ENCODE measurements at places on chromosomes 13 and 19.

- no peak for DNase-seq
Measured at GRCh38 chr13:89315287-89315686, 1644.1 kb downstream of the SLITRK5 start.

- no peak for DNase-seq
Measured at GRCh38 chr13:26225896-26226617, 3.9 kb upstream of the RNF6 start.

GRCh38 chr13:33490461-33491327 lies 205.1 kb upstream of the STARD13 start:
- no peak for DNase-seq

DNA sequence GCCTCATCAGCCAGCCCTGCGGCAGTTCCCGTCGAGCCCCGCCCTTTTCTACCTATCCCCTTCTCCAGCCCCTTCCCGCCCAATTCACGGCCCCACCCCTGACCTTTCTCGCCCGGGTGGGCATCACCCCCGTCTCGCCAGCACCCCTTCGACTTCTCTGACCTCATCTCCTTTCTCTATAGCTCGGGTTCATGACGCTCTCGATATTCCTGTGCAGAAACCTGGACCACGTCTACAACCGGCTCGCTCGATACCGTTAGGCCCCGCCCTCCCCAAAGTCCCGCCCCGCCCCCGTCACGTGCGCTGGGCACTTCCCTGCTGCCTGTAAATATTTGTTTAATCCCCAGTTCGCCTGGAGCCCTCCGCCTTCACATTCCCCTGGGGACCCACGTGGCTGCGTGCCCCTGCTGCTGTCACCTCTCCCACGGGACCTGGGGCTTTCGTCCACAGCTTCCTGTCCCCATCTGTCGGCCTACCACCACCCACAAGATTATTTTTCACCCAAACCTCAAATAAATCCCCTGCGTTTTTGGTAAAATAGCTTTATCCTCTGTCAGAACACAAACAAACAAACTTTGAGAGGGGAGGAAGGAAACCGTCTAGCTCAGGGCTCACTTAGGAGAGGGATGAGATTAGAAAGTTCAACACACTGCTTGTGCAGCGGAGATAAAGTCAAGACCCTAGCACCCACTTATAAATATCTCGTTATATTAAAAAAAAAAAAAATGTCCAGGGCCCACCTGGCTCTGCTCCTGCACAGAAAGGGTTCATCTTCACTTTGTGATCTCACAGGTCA lies 5.1 kb downstream of the CD37 start:
- no peak for DNase-seq

- no peak for DNase-seq
Measured at GRCh38 chr19:14450168-14450874, 17.2 kb downstream of the PKN1 start.

DNA sequence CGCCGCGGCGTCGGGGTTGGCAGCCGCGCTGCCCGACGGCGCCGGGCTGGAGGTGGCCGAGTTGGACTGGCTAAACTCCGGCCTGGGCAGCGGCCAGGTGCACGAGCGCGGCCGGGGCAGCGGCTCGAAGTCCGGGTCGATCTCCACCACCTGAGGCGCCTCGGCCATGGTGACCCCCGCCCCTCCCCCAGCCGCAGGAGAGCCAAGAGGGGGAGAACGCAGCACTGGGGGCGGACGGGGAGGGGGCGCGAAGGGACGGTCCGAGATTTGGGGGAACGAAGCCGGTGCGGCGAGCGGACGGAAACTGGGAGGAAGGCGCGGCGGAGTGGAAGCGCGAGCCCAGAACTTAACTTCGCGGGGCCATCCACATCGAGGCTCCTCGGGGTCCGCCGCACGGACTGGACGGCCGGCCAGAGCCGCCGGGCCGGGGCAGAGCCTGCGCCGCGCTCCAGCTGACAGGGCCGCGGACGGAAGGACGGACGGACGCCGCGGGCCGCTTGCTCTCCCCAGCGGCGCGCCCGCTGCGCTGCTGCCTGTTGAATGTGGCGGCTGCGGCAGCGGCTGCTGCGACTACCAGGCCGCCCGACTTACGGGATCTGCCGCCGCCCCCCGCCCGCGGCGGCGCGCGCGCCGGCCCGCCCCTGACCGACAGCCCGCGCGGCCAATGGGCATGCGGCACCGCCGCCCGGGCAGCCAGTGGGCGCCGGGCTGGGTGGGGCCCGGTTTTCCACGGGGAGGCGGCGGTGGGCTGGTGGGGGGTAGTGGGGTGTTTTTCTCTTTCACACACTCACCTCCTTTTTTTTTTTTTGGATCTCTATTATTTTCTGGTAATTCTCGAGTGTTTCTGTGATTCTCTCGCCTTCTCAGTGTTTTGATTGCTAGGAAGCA lies at the start of gene FOXO1:
TSS of gene FOXO1 (minus strand) at position 597 of the 888 bp plus-strand sequence. CDS start at position 168, 429 bp downstream.
- DNase-seq = peak; percentile 27

- DNase-seq = no peak
Measured at GRCh38 chr13:27252467-27252866, 1.1 kb downstream of the RPL21 start.
